NCI-H2081 (cell line): ENCODE measurements at places on chromosomes 1 and 21.

- peak; percentile 6 for DNase-seq
Observed at GRCh38 chr1:215497528-215497927, 69.6 kb upstream of the KCTD3 start.

DNA sequence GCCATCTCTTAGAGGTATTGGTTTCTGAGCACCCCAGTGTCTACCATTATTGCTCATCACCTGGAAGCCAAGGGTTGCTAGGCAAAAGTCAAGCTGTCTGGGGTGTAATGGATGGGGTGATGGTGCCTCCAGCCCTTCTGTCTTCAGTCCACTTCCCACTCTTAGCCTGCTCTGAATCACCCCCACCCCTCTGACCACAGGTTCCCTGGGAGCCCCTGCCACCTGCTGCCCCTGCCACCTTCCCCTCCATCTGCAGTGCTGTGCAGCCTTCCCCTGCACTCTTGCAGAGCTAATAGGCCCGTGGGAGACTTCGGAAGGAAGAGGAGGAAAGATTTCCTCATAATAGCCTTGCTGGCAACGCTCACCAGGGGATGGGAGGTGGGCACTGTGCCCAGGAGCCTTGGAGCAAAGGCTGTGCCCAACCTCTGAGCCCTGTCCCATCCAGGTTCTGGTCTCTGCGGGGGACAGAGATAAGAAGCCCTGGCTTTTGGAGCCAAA lies 35.5 kb downstream of the CAPN2 start:
- DNase-seq, result no peak

DNA sequence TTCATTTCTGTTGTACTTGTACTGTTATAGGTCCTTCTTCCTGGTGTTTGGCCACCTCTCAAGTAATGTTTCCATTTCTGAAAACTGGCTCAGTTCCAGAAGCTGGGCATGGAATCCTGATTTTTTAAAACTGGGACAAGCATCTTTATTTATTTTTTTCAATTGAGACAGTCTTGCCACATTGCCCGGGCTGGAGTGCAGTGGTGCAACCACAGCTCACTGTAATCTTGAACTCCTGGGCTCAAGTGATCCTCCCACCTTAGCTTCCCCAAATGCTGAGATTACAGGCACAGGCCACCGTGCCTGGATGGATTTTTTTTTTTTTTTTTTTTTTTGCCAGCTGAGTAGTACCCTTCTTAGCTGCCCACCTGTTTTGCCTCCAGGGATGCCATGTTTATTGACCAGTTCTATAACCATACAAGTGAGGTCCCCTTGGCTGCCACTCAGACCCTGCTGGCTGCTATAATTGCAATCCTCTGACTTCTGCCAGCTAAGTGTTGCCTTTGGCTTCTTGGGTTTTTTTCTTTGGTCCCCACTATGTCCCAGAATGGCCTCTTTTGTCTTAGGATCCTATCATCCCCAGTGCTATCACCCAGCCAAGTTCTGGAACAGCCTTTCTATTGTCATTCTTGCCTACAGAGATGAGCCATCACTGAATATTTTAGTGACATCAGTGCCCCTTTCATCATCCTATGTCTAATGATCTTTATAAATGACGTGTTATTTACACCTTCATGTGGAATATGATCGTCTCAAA lies 3.9 kb upstream of the DIP2A start:
- DNase-seq, result no peak

DNA sequence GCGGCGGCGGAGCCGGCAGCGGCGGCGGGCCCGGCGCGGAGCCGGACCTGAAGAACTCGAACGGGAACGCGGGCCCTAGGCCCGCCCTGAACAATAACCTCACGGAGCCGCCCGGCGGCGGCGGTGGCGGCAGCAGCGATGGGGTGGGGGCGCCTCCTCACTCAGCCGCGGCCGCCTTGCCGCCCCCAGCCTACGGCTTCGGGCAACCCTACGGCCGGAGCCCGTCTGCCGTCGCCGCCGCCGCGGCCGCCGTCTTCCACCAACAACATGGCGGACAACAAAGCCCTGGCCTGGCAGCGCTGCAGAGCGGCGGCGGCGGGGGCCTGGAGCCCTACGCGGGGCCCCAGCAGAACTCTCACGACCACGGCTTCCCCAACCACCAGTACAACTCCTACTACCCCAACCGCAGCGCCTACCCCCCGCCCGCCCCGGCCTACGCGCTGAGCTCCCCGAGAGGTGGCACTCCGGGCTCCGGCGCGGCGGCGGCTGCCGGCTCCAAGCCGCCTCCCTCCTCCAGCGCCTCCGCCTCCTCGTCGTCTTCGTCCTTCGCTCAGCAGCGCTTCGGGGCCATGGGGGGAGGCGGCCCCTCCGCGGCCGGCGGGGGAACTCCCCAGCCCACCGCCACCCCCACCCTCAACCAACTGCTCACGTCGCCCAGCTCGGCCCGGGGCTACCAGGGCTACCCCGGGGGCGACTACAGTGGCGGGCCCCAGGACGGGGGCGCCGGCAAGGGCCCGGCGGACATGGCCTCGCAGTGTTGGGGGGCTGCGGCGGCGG lies 1.0 kb downstream of the ARID1A start:
- DNase-seq, result no peak

DNA sequence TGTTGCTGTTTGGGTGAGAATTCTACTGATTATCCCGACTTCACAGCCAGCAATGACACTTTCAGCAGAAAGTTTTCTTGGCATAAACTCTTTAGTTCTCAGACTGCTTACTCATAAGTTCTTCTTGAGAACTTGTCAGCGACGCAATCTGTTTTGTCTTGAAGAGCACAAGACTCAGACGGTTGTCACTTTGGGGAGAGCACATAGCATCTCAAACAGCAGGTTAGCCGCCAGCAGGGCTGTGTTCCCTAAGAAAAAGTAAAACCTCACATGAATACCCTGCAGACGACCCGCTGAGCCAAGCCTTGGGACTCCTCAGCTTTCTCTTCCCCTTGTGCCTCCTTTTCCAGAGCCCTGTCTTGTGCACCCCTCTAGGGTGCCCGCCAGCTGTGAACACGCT lies 11.4 kb downstream of the AGMAT start:
- DNase-seq, result no peak

- no peak for DNase-seq
Observed at GRCh38 chr1:25522031-25522655, 21.3 kb upstream of the LDLRAP1 start.

- DNase-seq, result peak; percentile 13
Observed at GRCh38 chr1:3651930-3652547, at the start of gene TP73. TP73 (plus strand) TSS chr1:3652516; CDS start chr1:3682366, 29,850 bp downstream.

GRCh38 chr1:22592919-22593790 lies 29.9 kb downstream of the EPHA8 start:
- no peak for DNase-seq

- peak; percentile 2 for DNase-seq
Observed at GRCh38 chr21:43874085-43874805, 9.2 kb downstream of the AGPAT3 start.

- no peak for DNase-seq
Observed at GRCh38 chr1:9859281-9860014, 35.7 kb upstream of the CLSTN1 start.

DNA sequence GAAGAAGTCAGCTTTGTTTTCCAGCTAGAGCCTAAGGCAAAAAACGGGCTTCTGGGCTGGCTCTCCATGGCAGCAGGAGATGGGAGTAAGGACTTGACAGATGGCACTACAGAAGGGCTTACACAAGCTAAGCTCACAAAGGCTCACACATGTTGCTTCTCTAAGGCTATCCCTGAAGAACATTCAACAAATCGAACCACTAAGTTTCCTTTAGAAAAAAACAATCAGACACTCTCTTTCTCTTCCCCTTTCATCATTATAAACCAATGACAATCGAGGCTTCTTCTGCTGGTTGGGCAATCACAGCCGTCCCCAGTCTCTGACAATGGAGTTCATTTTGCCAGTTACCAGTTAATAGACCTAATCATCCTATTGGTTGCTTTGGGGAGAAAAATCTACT lies 40.5 kb downstream of the TRIT1 start:
- no peak for DNase-seq

GRCh38 chr1:184685116-184685515 lies 69.5 kb downstream of the EDEM3 start:
- no peak for DNase-seq

DNA sequence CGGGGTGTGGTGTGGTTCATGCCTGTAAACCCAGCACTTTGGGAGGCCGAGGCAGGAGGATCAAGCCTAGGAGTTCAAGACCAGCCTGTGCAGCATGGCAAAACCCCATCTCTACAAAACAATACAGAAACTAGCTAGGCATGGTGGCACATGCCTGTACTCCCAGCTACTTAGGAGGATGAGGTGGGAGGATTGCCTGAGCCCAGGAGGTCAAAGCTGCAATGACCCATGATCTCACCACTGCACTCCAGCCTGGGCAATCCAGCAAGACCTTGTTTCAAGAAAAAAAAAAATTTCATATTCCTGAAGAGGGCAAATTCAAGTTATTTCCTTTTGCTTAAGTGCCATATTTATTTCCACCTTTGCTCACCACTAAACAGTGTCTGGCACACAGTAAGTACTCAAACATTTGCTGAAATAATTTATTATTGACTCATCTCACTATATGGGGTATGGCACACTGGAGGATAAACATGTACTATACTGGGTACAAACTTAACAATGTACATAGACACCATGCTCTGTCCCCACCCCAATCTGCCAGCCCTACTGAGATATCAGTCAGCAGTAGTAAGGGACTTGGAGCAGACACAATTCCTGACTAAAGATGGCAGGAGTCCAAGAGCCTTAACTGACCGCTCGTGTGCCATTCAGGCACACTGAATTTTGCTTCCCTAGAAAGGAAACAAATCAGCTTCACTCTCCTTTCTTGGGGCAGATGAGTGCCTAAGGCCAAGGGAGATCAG lies 15.5 kb downstream of the MEAF6 start:
- DNase-seq, result peak; percentile 57

GRCh38 chr1:171017426-171017825 lies 73.3 kb upstream of the FMO3 start:
- no peak for DNase-seq

DNA sequence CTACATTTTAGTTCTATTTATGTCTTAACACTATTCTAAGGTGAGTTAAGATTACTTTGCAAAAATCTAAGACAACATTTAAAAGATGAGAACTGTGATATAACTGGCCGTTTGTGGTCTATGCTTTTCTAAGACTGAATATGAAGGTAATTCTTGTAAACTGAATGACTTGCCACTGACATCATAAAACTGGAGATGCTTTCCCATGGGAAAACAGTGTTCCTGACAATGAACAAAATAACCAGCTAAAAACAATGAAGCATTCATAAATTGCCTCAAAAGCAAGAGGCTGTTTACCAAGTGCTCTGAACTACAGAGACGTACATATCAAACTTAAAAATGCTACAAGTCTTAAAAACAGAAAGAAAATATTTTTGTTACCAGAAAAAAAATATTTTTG lies 54.7 kb downstream of the APP start:
- no peak for DNase-seq

- peak; percentile 3 for DNase-seq
Observed at GRCh38 chr21:33478935-33479678, 667 bp downstream of the TMEM50B start.

GRCh38 chr1:203777596-203777995 lies 12.6 kb downstream of the LAX1 start:
- DNase-seq, result no peak

- peak; percentile 53 for DNase-seq
Observed at GRCh38 chr1:190478149-190479049, 735 bp upstream of the BRINP3 start.

- no peak for DNase-seq
Observed at GRCh38 chr1:18924221-18924691, 21.9 kb upstream of the ALDH4A1 start.

GRCh38 chr1:67886076-67886475 lies 52.8 kb upstream of the GNG12 start:
- DNase-seq, result no peak

- no peak for DNase-seq
Observed at GRCh38 chr1:186834399-186834958, 5.7 kb downstream of the PLA2G4A start.

DNA sequence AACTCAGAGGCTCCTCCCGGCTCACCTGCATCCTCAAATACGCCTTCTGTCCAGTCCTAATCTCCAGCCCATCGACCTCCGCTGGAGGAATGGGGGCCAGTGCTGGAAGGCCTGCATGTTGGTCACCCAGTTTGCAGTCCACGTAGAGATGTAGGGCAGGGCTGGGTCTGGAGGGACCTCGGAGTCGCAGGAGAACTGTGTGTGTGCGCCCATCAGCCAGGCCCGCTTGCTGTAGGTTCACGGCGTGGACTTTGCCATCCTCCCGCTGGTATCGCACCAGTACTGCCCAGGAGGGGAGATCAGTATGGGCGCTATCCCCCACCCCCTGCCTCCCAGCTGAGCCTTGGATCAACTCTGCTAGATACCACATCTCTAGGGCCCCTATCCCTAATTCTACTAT lies 2.7 kb downstream of the THBS3 start:
- DNase-seq, result no peak

GRCh38 chr1:231882790-231883189 lies 256.2 kb downstream of the DISC1 start:
- DNase-seq, result no peak

GRCh38 chr1:18716112-18716784 lies 85.6 kb downstream of the PAX7 start:
- no peak for DNase-seq

- DNase-seq, result no peak
Observed at GRCh38 chr1:205571747-205572146, 60.1 kb downstream of the ELK4 start.

- DNase-seq, result no peak
Observed at GRCh38 chr1:178503849-178504248, 7.1 kb upstream of the CLEC20A start.

DNA sequence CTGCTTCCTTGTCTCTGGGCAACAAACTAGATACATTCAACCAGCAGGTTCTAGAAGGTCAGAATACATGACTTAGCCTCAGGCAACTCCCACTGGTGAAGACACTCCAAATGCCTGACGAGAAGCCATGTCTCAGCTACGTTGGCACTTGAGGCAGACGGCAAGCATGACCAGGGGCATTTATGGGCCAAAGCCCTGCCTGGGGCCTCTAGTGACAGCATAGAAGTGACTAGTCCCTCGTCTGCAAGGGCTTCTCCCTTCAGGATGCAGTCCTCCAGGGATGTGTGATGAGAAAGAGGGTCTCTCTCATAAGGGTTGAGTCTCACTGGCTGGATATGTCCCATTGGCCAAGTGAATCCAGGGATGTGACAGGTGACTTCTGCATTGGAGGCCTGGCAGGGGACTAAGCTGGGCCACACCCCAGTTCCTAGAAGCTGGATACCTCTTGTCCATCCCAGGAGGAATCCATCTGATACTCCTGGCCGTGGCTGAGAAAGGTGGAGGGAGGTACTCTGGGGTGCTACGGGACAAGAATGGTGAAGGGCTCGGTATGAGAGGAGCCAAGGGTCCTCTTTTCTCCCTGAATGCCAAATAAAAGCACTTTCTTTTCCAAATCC lies 148.6 kb upstream of the HMGB4 start:
- no peak for DNase-seq

GRCh38 chr21:15272171-15272570 lies 207.4 kb upstream of the NRIP1 start:
- DNase-seq, result no peak

GRCh38 chr1:51299981-51300670 lies 30.2 kb downstream of the TTC39A start:
- no peak for DNase-seq
